Activated naive CD4-positive, alpha-beta T cell treated with anti-CD3 and anti-CD28 coated beads for 36 hours (primary cell): ENCODE measurements at places on chromosomes 2 and 18. TPM values are rescaled to one million over a fixed set of nuclear protein-coding genes. Genes with fewer than 3 reads are reported as not detected.

Gene MYO7B
- total RNA-seq: 0.41 TPM

- DNase-seq: peak; percentile 86
- no peaks in the 10 kb centered on the region for H3K36me3 ChIP-seq
- no peaks in the 10 kb centered on the region for H3K27me3 ChIP-seq
- H3K4me3 ChIP-seq: peak overlapping the region; percentile 59
These were observed 193.7 kb upstream of the ID2 start for GRCh38 chr2:8488001-8488738.

Gene MPPE1
- 30.4 TPM for total RNA-seq

- no peak overlapping the region for H3K4me3 ChIP-seq
- no peak overlapping the region for H3K27ac ChIP-seq
- H3K27me3 ChIP-seq: no peaks in the 10 kb centered on the region
- H3K4me1 ChIP-seq: no peaks in the 10 kb centered on the region
These were observed 61.1 kb upstream of the RAB12 start for GRCh38 chr18:8548186-8548585.

GRCh38 chr18:37956902-37957301 lies 391.3 kb upstream of the CELF4 start:
- no peak overlapping the region for H3K4me3 ChIP-seq
- peaks cover 4% of the 10 kb centered on the region for H3K27me3 ChIP-seq
- no peak for DNase-seq
- no peaks in the 10 kb centered on the region for H3K4me1 ChIP-seq
- H3K27ac ChIP-seq: no peak overlapping the region

DNA sequence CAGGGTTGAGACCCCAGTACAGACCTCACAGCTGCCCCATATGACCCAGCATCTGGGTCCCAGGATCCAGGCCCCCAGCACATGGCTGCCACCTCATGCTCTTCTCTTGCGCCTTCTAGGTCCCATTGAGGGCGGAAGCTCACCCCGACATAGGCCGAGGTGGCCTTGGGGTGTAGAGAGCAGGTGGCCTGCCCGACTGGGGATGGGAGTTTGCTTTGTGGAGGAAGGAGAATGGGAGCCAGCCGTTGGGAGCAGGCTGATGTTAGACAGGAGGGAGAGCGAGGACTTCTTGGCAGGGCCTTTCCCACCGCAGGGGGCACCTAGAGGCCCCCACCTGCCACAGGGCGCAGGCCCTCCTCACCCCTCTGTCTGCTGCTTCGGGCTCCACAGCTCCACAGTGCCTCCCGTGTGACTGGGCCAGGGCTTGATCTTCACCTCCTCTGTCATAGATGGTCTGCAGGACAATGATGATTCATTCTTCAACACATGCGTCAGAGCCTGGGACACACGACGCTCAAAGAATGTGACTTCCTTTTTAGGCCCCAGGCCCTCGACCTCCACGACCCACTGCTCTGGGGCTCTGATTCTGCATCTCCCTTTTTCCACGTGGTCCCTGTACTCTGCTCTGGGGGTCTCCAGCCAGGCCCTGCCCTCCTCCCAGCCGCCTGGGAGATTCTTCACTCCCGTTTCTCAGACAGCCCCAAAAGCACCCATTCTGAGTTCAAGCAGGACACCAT lies 86.6 kb upstream of the ODC1 start:
- H3K4me1 ChIP-seq: peaks cover 3% of the 10 kb centered on the region
- no peak overlapping the region for H3K27ac ChIP-seq
- no peak for DNase-seq
- peaks cover 3% of the 10 kb centered on the region for H3K27me3 ChIP-seq
- no peak overlapping the region for H3K4me3 ChIP-seq

GRCh38 chr18:78406743-78407465 lies 572.7 kb upstream of the SALL3 start:
- DNase-seq: no peak
- no peaks in the 10 kb centered on the region for H3K36me3 ChIP-seq
- H3K4me1 ChIP-seq: peaks cover 7% of the 10 kb centered on the region
- no peak overlapping the region for H3K27ac ChIP-seq
- peaks cover 2% of the 10 kb centered on the region for H3K27me3 ChIP-seq
- no peak overlapping the region for H3K4me3 ChIP-seq

Gene EVX2
- total RNA-seq: not detected

Gene FAM161A
- total RNA-seq: 4.0 TPM

- no peaks in the 10 kb centered on the region for H3K4me1 ChIP-seq
- no peaks in the 10 kb centered on the region for H3K36me3 ChIP-seq
- DNase-seq: no peak
- H3K27me3 ChIP-seq: peaks cover 4% of the 10 kb centered on the region
- no peak overlapping the region for H3K4me3 ChIP-seq
These were observed 256.2 kb downstream of the SATB2 start for GRCh38 chr2:199201539-199201938.

Gene E2F6
- 8.7 TPM for total RNA-seq

DNA sequence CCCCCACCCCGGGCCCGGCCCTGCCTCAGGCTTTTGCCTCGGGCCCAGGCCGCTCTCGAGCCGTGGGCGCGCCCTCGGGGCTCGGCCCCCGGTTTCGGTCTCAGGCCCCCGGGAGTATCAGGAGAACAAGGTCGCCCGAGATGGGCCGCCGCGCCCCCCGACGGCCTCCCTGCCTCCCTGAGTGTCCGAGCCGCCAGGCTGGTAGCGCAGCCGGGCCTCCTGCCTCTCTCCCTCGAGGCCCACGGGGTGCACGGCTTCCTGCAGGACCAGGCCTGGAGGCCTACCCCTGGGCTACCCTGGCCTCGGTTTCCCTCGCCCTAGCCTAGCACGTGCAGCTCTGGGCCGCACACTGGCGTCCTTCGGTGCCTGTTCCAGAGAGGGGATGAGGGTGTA lies 8.4 kb downstream of the GBX2 start:
- H3K27ac ChIP-seq: no peak overlapping the region
- no peaks in the 10 kb centered on the region for H3K36me3 ChIP-seq
- no peak overlapping the region for H3K4me3 ChIP-seq
- peaks cover 51% of the 10 kb centered on the region for H3K27me3 ChIP-seq
- H3K4me1 ChIP-seq: peaks cover 1% of the 10 kb centered on the region
- no peak for DNase-seq

GRCh38 chr2:98772536-98772935 lies 41.6 kb upstream of the MGAT4A start:
- DNase-seq: no peak
- H3K27ac ChIP-seq: peak overlapping the region; percentile 93
- H3K4me1 ChIP-seq: peaks cover 63% of the 10 kb centered on the region
- H3K4me3 ChIP-seq: peak overlapping the region; percentile 92
- H3K36me3 ChIP-seq: peaks cover 1% of the 10 kb centered on the region
- H3K27me3 ChIP-seq: no peaks in the 10 kb centered on the region

Gene CXCR4
- total RNA-seq: 72.6 TPM

GRCh38 chr2:239724194-239724849 lies 300.8 kb downstream of the NDUFA10 start:
- no peak overlapping the region for H3K4me3 ChIP-seq
- H3K27me3 ChIP-seq: no peaks in the 10 kb centered on the region
- no peaks in the 10 kb centered on the region for H3K4me1 ChIP-seq
- no peak overlapping the region for H3K27ac ChIP-seq

- H3K27me3 ChIP-seq: no peaks in the 10 kb centered on the region
- no peak for DNase-seq
- H3K27ac ChIP-seq: no peak overlapping the region
- no peaks in the 10 kb centered on the region for H3K4me1 ChIP-seq
- H3K36me3 ChIP-seq: no peaks in the 10 kb centered on the region
These were observed 604.2 kb upstream of the ZEB2 start for GRCh38 chr2:145124085-145124484.

DNA sequence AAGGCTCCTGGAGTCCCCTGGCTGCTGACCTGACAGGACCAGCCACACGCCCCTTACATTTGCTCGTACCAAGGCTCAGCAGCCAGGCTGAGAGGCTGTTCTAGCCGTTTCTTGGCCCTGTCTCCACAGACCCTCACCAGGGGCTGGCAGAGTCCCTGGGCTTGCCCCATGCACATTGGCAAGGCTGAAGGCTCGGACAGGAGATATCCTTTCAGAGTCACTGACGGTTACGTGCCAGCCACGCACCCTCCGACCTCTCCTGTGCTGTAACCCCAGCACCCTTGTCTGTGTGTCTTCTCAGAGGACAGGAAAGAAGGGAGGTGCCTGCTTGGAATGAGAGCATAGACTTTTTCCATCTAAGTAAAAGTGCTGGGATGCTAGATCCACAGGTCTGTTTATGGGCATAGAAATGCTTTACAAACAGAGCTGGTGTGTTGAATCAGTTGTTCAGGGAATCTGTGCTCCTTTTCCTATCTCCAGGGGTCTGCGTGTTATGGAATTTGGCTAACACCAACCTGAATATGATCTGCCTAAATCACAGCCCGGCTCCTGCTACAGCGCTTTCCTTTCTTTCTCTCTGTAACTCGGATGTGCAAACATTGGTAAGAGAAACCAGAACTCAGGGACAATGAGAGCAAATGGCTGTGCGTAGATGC lies 41.0 kb downstream of the COPS8 start:
- no peaks in the 10 kb centered on the region for H3K36me3 ChIP-seq
- no peak for DNase-seq
- no peak overlapping the region for H3K27ac ChIP-seq

Gene CD28
- 165 TPM for total RNA-seq

DNA sequence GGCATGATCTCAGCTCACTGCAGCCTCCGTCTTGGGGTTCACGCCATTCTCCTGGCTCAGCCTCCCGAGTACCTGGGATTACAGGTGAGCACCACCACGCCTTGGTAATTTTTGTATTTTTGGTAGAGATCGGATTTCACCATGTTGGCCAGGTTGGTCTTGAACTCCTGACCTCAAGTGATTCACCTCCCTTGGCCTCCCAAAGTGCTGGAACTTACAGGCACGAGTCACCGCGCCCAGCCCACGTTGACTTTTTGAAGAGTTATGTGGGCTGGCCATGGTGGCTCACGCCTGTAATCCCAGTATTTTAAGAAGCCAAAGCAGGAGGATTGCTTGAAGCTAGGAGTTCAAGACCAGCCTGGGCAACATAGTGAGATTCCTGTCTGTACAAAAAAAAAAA lies 20.8 kb downstream of the CCL20 start:
- H3K36me3 ChIP-seq: no peaks in the 10 kb centered on the region
- H3K27ac ChIP-seq: no peak overlapping the region
- H3K4me1 ChIP-seq: no peaks in the 10 kb centered on the region
- no peak overlapping the region for H3K4me3 ChIP-seq

Gene UPP2
- not detected for total RNA-seq

DNA sequence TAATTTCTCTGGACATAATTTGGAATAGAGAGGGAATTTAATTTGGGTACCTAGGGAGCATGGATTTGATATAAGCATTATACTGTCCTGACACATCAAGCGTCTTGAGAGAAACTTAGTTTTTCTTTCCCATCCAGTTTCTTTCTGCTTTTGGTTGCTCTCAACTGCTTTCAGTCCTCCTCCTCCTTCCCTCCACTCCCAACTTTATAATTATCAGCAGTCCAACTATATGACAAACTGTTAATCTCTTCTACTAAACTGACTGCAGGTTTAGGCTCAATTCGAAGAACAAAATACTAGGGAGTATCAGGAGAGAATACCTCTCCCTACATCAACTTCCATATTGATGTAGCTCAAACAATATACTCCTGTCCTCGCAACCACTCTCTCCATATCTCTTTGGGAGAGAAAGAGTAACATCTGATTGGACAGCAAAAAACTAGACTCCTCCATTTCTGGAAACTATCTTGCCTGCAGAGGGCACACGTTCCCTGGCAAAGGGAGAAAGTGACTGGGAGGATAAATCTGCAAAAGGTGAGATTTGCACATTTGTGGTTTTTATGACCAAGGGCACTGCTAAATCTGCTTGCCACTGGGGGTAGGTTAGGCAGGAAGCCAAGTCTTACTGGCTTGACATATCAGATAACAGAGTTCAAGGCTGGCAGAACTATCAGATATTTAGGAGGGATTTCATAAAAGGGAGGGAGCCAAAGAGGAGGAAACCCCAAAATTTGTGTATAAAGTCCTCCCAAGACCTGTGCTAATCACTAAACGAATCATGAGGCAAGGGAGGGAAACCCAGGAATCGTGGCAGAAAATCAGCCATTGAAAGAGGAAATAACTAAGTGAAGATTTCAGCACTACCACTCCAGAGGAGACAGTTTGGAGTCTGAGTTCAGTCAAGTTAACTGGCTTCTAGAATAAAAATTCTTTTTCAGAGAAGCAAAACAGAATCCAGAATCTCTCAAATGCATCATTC lies 40.0 kb downstream of the ICA1L start:
- H3K4me1 ChIP-seq: peaks cover 10% of the 10 kb centered on the region
- no peak overlapping the region for H3K4me3 ChIP-seq
- DNase-seq: peak; percentile 80
- no peaks in the 10 kb centered on the region for H3K27me3 ChIP-seq
- H3K27ac ChIP-seq: no peak overlapping the region

GRCh38 chr2:236823963-236824362 lies 254.3 kb downstream of the ACKR3 start:
- no peak overlapping the region for H3K27ac ChIP-seq
- H3K27me3 ChIP-seq: peaks cover 3% of the 10 kb centered on the region
- no peak overlapping the region for H3K4me3 ChIP-seq
- no peak for DNase-seq
- no peaks in the 10 kb centered on the region for H3K4me1 ChIP-seq

DNA sequence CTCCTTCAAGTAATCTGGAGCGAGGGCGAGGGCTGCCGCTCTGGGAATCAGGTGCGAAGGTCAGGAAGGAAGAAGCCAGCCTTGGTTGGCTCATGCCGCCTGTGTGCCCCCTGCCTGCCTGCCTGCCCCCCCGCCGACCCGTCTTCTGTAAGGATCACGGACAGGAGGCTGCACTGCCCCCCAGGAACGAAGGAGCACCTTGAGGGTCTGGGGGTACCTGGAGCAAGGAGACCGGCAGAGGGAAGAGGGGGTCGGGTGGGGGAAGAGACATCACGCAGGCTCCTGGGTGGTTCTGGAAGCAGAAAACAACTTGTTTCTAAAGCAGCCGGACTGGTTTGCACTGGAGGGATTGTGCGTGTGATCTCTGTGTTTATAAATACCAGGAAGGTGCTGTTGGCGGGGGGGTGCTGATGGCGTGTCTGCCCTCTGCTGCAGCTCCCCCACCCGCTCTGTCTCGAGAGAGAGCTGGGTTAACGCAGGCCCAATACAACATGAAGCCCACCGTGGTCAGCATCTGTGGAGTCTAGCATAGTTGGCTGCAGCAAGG lies 1.7 kb downstream of the FOSL2 start:
- peaks cover 31% of the 10 kb centered on the region for H3K4me1 ChIP-seq
- H3K27me3 ChIP-seq: no peaks in the 10 kb centered on the region
- peaks cover 19% of the 10 kb centered on the region for H3K36me3 ChIP-seq
- H3K27ac ChIP-seq: no peak overlapping the region
- peak; percentile 39 for DNase-seq

Gene NEU2
- total RNA-seq: not detected

- peaks cover 23% of the 10 kb centered on the region for H3K36me3 ChIP-seq
- peaks cover 10% of the 10 kb centered on the region for H3K4me1 ChIP-seq
- no peaks in the 10 kb centered on the region for H3K27me3 ChIP-seq
- no peak overlapping the region for H3K4me3 ChIP-seq
- no peak overlapping the region for H3K27ac ChIP-seq
These were observed 42.6 kb downstream of the HDAC4 start for GRCh38 chr2:239358062-239358754.

GRCh38 chr18:59383851-59384250 lies 24.8 kb upstream of the LMAN1 start:
- DNase-seq: no peak
- no peaks in the 10 kb centered on the region for H3K36me3 ChIP-seq
- H3K27ac ChIP-seq: no peak overlapping the region
- H3K27me3 ChIP-seq: peaks cover 5% of the 10 kb centered on the region
- no peaks in the 10 kb centered on the region for H3K4me1 ChIP-seq
